ENCODE measurements at places on chromosomes 7 and 10.

DNA sequence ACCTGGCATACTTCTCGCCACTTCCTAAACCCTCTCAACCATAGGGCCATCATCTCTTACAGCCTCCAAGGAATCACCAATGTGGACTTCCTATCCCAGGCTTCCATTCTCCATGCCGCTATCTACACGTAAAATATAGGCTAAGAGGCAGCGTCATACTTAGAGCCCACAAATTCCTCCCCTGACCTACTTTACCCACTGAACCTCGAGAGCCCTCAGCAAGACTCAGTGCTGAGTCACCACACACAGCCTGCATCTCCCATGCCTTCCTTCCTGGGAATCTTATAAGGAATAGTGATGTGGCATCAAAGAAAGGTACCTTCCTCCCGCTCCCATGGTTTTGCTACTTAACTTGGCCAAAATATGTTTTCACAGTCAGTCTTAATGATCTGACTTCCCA, 435.6 kb upstream of the NFE2L3 start:
- DNase-seq, result no peak

DNA sequence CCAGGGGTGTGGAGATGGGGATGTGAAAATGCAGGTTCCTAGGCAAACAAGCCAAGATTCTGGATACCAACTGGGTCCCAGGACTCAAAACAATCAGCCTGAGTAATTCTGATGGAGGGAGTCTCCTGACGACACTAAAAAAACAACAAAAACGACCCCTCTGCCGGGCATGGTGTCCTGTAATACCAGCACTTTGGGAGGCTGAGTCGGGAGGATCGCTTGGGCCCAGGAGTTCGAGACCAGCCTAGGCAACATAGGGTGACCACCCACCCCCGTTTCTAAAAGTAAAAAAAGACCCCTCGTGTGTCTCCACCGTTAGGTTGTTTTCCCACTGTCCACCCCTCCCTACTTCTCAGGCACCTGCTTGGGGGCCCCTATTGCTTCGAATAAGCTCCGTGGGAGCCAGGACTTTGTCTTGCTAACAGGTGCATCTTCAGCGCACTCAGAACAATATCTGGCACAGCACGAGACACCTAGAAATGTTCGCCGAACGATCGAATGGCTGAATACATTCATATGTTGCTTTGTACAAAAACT, 743 bp upstream of the NRF1 start:
- DNase-seq, result no peak

- no peak for DNase-seq
These were observed 17.2 kb downstream of the AP5Z1 start for GRCh38 chr7:4792537-4793126.

- DNase-seq, result no peak
These were observed 36.6 kb downstream of the POR start for GRCh38 chr7:75951506-75951905.

DNA sequence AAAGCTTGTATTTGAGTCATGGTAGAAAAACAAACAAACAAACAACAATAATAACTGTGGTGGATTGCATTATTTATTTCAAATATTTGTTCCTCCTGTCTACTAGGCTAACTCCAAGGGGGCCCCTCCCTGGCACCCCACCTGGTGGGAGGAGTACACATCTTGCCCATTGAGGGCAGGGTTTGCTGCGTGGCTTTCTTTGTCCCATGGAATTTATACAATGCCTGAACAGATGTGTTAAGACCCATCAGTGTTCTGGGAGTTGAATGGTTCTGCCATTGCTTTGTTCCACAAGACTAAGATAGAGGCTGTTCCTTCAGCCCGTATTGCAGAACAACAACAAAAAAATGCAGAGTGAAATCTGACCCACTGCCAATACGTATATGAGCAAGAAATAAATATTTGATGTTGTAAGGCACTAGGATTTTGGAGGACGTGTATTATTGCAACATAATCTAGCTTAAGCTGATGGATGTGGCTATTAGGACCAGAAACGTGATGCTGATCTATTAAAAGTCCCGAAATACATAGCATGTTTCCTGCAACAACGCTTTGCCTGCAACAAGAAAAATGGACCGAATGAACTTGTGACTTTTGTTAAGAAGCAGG, 119.1 kb upstream of the JCAD start:
- DNase-seq, result no peak

DNA sequence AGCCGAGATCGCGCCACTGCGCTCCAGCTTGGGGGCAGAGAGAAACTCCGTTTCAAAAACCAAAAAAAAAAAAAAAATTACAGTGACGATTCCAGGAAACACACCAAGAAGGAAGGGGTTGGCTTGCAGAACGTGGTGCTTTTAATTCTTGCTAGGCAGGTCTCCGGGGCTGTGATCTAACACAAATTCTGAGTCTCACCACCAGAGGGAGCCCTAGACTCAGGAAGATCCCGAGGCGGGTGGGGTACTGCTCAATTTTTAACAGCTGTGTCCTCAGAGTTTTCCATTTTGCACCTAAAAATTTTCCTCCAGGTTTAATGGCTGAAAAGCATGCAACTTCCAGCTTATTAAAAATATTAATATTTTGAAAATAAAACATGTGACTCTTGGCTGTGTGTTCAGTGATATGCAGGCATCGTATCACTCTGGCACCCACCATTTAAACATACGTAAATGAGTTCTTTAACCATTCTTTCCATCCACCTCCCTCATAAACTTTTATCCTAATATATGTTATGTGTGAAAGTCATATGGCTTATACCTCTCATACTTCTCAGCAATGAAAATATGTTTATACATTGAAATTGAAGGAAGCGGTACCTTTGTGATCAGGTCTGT, 26.5 kb upstream of the NUB1 start:
- DNase-seq, result peak; percentile 82

GRCh38 chr10:96292971-96293920, 11.0 kb upstream of the DNTT start:
- DNase-seq, result peak; percentile 23

DNA sequence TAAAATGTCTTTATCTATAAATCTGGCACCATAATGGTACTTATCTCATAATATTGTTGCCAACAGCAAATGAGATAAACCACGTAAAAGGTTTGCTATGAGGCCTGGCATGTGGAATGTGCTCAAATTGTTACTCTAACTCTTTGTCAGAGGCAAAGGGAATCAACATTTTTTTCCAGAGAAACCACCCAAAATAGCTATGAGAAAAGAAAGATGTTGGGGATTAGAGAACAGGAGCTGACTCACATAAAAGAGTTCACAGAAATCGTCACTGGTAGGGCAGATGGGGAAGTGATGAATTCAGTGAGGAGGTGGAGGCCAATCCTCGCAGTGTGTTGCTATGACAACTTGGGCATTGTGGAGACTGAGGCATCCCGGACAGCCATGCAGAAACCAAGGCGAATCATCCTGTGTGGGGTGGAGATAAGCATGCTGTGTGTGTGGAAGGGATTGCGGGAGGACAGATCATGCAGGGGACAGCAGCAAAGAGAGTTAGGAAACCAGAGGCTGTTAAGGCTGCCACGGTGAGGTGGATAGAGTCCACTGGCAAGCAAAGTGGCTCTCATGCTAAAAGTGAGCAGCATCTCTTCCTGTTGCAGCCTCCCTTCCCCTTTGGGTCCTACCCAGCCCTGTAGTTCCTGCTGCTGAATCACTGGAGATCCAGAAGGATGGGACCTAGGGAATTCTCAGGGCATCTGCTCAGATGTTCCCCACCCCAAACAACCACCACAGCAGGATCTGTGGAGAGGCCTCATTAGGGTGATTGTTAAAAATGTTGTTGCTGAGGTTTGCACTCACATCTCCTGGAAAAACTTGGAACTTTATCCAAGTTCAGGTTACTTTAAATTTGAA, 103.9 kb downstream of the CUBN start:
- DNase-seq, result peak; percentile 62

DNA sequence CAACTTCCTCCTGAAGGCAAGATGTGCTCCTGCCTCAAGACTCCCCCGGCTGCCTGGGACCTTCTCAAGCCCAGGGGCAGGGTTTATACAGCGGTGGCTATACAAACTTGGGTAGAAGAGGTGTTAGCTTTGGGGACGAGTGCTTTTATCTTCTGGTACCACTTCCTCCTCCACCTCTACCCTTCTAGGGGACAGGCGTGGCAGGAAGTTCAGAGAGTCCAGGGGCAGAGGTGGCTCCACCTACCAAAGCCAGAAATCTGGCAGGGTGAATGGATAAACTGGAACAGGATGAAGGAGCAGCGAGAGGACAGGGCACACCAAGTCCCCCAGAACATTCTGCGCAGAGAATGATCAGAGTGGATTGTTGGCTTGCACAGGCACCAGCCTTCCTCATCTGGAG, 24.0 kb upstream of the TM9SF3 start:
- DNase-seq, result no peak

Measured in CD4-positive, alpha-beta T cell treated with Interleukin-6 at 100 ng/mL for 8 hours (primary cell).